CD4-positive, alpha-beta T cell treated with Interleukin-6 for 4 hours (primary cell): ENCODE measurements at places on chromosomes 7 and 10.
A peak's percentile ranks its signal among the peaks of the same experiment; 100 is the strongest.

DNA sequence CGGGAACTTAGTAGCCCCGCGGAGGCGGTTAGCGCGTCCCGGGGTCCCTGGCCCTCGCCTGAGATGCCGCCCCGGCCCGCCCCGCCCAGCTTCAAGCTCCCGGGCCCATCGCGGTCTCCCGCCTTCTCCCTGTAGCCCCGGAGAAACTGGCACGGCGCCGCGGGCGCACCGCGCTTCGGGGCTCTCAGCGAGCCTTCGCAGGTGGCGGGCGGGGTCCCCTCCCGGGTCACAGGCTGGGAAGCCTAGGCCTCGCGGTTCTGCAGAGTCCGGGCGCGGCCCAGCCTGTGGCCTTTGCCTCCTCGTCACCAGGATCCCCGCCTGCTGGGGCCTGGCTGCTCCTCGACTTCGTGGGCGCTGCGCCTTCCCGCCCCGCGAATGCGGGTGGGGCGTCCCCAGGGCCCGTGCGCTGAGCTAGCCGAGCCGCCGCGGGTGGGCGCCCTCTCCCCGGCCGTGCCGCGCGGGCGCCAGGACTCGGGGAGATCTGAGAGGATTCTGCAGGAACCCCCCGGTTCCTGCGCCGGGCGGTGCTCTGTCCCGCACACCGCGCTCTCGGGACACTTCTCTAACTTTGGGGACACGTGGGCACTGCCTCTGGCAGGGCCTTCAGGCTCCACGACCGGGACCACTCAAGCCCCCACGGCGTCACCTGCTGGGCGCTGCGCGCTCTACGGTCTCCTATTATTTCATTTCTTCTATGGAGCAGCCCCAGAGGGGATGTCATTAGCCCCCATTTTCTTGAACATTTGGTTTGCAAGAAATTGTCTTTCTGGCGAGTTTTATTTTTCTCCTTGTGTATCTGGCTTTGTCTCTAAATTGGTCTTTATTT is 682 bp upstream of the RGS10 start:
- DNase-seq, result peak; percentile 81

- DNase-seq, result no peak
These were observed 106.5 kb downstream of the EPC1 start for GRCh38 chr10:32240471-32240870.

DNA sequence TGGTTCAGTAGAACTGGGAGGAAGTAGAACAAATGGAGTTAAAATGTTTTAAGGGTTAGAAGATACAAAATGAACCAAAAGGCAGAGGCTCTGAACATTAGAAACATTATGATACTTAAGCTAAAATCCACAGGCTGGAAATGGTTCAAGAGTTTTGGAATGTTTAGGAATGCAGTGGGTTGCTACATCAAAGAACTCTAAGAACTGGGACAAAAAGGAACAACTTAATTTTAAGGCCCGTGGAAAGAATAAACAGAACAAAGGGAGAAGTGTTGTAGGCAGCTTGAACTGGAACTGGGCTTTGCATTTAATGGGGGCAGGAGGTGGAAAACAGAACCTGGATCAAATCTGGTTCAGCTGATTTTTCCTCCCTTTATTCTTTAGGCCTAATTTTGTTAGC is 3.5 kb upstream of the C7orf25 start:
- DNase-seq, result no peak

DNA sequence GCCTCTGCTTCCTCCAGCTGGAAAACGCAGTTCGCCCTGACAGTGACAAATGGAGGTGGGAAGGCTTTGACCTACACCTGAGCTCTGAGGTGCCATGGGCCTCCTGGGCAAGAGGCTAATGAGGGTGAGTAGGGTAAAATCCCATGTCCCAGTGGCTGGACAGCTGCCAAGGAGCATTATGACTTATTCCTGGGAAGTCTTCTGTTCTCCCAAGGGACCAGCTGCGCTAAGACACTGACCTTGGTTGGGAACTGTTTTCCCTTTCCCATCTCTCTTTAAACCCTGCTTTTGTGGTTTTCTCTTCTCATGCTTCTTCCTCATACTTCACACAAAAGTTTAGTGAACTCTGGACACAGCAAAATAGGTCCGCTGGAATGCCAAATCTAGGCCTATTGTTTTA is 72.6 kb downstream of the COPG2 start:
- no peak for DNase-seq

- peak; percentile 21 for DNase-seq
These were observed 216.5 kb upstream of the MKLN1 start for GRCh38 chr7:131111081-131111576.

GRCh38 chr7:343227-343822 is 53.4 kb downstream of the FOXL3 start:
- DNase-seq, result no peak

DNA sequence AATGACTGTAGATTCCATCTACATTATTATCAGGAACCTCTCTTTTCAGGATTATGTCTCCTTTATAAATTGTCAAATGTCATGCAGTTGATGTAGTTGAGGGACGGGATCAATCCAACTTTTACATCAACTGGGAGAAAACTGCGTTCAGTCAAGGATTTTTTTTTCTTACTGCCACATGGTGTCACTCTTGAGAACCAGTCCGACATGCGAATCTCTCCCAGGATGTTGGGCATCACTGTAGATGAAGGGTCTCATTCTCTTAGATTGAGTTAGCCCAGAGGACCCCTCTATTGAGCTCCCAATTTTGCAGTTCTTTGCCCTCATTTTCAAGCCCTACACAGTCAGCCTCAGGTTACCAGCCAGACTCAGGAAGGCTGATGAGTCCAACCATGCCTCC is 120.3 kb upstream of the PTPRZ1 start:
- DNase-seq, result no peak

DNA sequence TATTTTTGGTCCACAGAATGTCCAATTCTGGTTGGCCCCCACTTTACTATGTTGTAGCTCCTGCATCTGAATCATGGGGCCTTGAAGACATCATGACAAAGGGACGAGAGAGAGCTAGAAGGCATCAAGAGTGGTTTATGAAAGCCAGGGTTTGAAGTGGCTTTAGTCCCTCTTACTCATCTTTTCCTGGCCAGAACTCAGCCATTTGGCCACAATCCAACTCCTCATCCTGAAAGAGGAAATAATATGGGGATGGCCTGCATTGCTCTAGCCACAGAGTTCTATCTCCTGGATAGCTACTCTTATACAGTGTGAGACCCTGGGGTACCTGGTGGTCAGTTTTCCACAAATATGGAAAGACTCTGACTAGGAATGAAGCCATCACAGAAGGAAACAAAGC is 418.9 kb downstream of the XPNPEP1 start:
- DNase-seq, result no peak

- DNase-seq, result no peak
These were observed 66.1 kb downstream of the AGK start for GRCh38 chr7:141617280-141617679.
